ENCODE measurements at places on chromosomes 3 and 15. TPM values are rescaled to one million over a fixed set of nuclear protein-coding genes. Genes with fewer than 3 reads are reported as not detected.

TRH gene
- total RNA-seq, result not detected

GRCh38 chr3:10008588-10009344 is 17.5 kb upstream of the FANCD2 start:
- H3K27ac ChIP-seq, result peak overlapping the region; percentile 38
- no peaks in the 10 kb centered on the region for H3K36me3 ChIP-seq
- peak; percentile 72 for DNase-seq
- peaks cover 18% of the 10 kb centered on the region for H3K4me1 ChIP-seq
- H3K27me3 ChIP-seq, result no peaks in the 10 kb centered on the region

DNA sequence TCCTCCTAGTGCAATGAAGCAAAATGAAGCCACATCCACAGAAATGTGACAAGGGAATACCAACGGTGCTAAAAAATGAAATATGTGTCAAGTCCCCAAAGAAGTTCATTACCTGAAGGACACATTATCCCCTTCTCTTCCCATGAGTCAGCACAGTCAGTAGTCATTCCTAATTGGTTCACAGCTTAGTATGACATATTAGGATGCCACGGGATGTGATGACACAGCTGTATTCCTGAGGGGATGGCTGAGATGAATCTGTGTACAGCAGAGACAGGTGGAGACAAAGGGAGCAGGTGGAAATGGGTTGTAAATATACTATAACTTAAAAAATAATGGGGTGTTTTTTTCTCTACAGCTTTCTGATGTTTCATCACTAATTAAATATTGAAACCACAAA is 273.4 kb downstream of the ARRDC4 start:
- no peaks in the 10 kb centered on the region for H3K27me3 ChIP-seq
- DNase-seq, result no peak
- H3K36me3 ChIP-seq, result no peaks in the 10 kb centered on the region
- H3K4me3 ChIP-seq, result no peak overlapping the region

- H3K4me3 ChIP-seq, result no peak overlapping the region
- no peaks in the 10 kb centered on the region for H3K36me3 ChIP-seq
- no peak for DNase-seq
- H3K27ac ChIP-seq, result no peak overlapping the region
- no peaks in the 10 kb centered on the region for H3K27me3 ChIP-seq
Observed at GRCh38 chr15:57343048-57343447, 33.3 kb upstream of the CGNL1 start.

INKA1 gene
- total RNA-seq, result 1.1 TPM

GRCh38 chr3:127438951-127439350 is 151.1 kb upstream of the PRR20G start:
- H3K36me3 ChIP-seq, result no peaks in the 10 kb centered on the region
- H3K27ac ChIP-seq, result no peak overlapping the region
- no peak overlapping the region for H3K4me3 ChIP-seq
- DNase-seq, result no peak
- H3K4me1 ChIP-seq, result no peaks in the 10 kb centered on the region

GRCh38 chr15:27017168-27017809 is 46.3 kb downstream of the GABRG3 start:
- H3K27me3 ChIP-seq, result no peaks in the 10 kb centered on the region
- H3K4me1 ChIP-seq, result no peaks in the 10 kb centered on the region
- DNase-seq, result no peak
- no peak overlapping the region for H3K4me3 ChIP-seq
- no peaks in the 10 kb centered on the region for H3K36me3 ChIP-seq

MESP1 gene
- 5.6 TPM for total RNA-seq

- H3K27me3 ChIP-seq, result no peaks in the 10 kb centered on the region
- H3K36me3 ChIP-seq, result peaks cover 4% of the 10 kb centered on the region
- no peak for DNase-seq
- no peak overlapping the region for H3K4me3 ChIP-seq
- no peaks in the 10 kb centered on the region for H3K4me1 ChIP-seq
Observed at GRCh38 chr15:49199666-49200065, 29.6 kb downstream of the GALK2 start.

GRCh38 chr3:47404955-47405790 is 24.4 kb downstream of the PTPN23 start:
- H3K4me1 ChIP-seq, result no peaks in the 10 kb centered on the region
- no peak overlapping the region for H3K4me3 ChIP-seq
- no peak overlapping the region for H3K27ac ChIP-seq
- no peak for DNase-seq
- H3K27me3 ChIP-seq, result no peaks in the 10 kb centered on the region

- DNase-seq, result no peak
- H3K27me3 ChIP-seq, result no peaks in the 10 kb centered on the region
- H3K4me1 ChIP-seq, result peaks cover 19% of the 10 kb centered on the region
- H3K4me3 ChIP-seq, result no peak overlapping the region
Observed at GRCh38 chr3:105365081-105365390, 1.7 kb upstream of the ALCAM start.

CKMT1A gene
- total RNA-seq, result not detected

- peak within 1 kb of the TSS; percentile 36 for H3K4me3 ChIP-seq
- H3K27me3 ChIP-seq, result peaks cover 47% of the 10 kb centered on the region
- no peak within 1 kb of the TSS for H3K27ac ChIP-seq
- peaks cover 11% of the 10 kb centered on the region for H3K4me1 ChIP-seq
- peak; percentile 5 for DNase-seq
- H3K36me3 ChIP-seq, result no peaks in the 10 kb centered on the region
Observed at GRCh38 chr3:45795882-45796765, at the start of gene SLC6A20. Gene SLC6A20 (minus strand): TSS chr3:45796536. CDS start chr3:45796419, 117 bp downstream.

GRCh38 chr3:32968166-32968919 is 16.9 kb downstream of the CCR4 start:
- no peak for DNase-seq
- H3K36me3 ChIP-seq, result no peaks in the 10 kb centered on the region
- H3K4me1 ChIP-seq, result peaks cover 10% of the 10 kb centered on the region

DNA sequence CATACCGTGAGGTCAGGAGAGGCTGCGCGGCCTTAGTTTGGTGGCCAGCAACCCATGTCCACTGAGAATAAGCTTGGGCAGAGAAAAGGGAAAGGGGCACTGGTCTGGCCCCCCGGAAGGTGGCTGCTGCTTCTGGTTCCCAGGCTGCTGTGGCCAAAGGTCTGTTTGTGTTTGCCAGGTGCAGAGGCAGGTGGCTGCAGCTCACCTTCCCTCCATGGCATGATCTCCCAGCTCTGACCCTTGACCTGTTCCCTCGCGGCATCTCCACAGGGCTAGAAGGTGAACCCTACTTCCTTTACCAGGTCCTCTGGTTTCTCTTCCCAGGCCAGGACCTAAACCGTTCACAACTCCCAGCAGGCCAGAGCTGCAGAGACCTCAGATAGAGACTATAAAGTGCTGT is 13.8 kb downstream of the VPS18 start:
- no peak for DNase-seq
- H3K4me1 ChIP-seq, result peaks cover 26% of the 10 kb centered on the region
- no peak overlapping the region for H3K4me3 ChIP-seq
- peaks cover 8% of the 10 kb centered on the region for H3K36me3 ChIP-seq

CD86 gene
- 0.95 TPM for total RNA-seq

CLDN11 gene
- not detected for total RNA-seq

- H3K27me3 ChIP-seq, result no peaks in the 10 kb centered on the region
- no peaks in the 10 kb centered on the region for H3K4me1 ChIP-seq
- no peak for DNase-seq
- H3K36me3 ChIP-seq, result no peaks in the 10 kb centered on the region
Observed at GRCh38 chr3:103684904-103685303, 1250.1 kb downstream of the ZPLD1 start.

EHHADH gene
- 2.2 TPM for total RNA-seq

PPM1L gene
- 3.8 TPM for total RNA-seq

GOLGA8O gene
- total RNA-seq, result not detected

DNA sequence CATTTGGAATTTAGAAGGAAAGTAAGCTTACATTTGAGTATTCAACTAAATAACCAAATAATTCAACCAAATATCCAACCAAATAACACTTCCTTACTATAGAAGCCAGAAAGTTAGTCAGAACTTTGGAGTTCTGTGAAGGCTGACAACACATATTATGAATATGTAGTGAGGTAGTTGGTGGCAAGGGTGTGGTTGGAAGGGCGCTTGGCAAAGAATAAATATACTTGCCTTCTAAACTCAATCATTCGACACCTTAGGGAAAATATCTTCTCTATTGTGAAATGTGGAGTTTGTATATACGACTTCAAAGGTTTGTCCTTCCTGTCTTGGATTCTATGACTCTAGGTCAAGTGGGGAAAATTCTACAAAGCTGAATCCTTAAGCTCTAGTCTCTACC is 111.7 kb upstream of the OSTN start:
- H3K36me3 ChIP-seq, result no peaks in the 10 kb centered on the region
- no peak overlapping the region for H3K27ac ChIP-seq
- H3K4me1 ChIP-seq, result no peaks in the 10 kb centered on the region
- no peak for DNase-seq

Measured in CD8-positive, alpha-beta memory T cell (primary cell).